ENCODE measurements at places on chromosomes 12 and 14.

- no peak for DNase-seq
Measured at GRCh38 chr14:91585856-91586255, 75.7 kb upstream of the PPP4R3A start.

- DNase-seq = no peak
Measured at GRCh38 chr12:23621900-23622299, 327.6 kb downstream of the SOX5 start.

GRCh38 chr14:55767286-55767685 is 187.3 kb downstream of the KTN1 start:
- no peak for DNase-seq

DNA sequence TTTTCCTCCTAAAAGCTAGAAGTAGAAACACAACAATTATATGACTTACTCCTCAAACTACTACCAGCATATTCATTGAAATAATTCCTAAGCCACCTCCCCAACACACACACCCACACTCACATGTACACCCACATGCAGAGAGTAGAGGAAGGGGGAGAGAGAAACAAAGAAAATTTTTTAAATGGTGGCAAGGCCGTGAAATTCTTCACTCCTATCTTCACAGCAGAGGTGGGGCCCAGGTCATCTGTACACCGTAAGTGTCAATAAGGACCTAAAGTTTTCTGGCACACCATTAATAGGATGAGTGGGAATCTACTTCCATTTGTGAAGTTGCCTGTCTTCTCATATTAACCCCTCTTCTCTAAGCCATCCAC is 73.9 kb upstream of the EGLN3 start:
- DNase-seq = no peak

GRCh38 chr12:28884904-28885679 is 264.0 kb upstream of the FAR2 start:
- no peak for DNase-seq

DNA sequence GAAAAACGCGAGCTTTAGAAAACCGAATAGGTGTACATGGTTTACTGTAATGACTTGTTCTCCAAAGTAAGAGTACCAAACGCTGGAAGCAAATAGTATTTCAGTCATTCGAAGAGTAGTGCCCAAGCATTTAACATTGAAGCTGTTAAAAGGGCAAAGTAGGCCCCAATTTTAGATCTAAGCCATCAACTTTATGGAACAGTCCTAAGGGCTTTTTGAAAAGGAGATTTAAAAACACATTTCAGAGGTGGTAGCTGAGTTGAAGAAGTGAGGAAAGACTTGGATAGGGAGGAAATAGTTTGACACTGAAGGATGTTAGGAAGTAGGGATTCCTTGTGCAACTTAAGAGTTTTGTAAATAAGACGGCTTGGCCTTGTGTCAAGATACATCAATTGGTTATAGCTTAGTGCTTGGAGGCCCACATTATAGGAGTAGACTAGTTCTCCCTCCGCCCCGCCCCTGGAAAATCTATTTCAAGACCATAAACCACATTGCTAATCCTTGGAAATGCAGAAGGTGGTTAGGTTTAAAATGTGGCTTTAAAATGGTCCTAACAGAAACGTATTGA is 783 bp upstream of the TUBA1B start:
- no peak for DNase-seq

- DNase-seq = no peak
Measured at GRCh38 chr14:23181946-23182345, 1.5 kb downstream of the SLC7A8 start.

GRCh38 chr12:64672925-64673409 is 62.7 kb downstream of the RASSF3 start:
- DNase-seq = peak; percentile 42

DNA sequence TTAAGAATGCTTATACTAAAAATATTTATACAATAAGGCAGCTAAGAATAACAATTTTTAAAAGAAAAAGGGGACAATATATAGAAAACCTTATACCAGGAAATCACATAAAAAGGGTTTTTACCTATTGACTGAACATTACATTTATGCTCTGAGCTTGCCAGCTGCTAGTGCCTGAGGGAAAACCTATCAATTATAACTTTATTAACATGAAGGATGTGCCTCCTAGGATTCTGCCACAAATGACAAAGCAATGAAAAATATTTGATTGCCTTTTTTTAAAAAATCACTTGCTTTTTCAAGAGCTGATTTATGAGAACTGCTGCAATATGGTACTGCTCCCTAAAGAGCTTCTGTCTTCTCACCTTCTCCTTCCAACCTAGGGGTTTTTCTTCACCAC is 185.7 kb downstream of the RIMBP2 start:
- no peak for DNase-seq

GRCh38 chr12:53981634-53982565 is 3.0 kb upstream of the HOXC10 start:
- peak; percentile 47 for DNase-seq

GRCh38 chr14:70808416-70809224 is 693 bp downstream of the MAP3K9 start:
- DNase-seq = peak; percentile 38

DNA sequence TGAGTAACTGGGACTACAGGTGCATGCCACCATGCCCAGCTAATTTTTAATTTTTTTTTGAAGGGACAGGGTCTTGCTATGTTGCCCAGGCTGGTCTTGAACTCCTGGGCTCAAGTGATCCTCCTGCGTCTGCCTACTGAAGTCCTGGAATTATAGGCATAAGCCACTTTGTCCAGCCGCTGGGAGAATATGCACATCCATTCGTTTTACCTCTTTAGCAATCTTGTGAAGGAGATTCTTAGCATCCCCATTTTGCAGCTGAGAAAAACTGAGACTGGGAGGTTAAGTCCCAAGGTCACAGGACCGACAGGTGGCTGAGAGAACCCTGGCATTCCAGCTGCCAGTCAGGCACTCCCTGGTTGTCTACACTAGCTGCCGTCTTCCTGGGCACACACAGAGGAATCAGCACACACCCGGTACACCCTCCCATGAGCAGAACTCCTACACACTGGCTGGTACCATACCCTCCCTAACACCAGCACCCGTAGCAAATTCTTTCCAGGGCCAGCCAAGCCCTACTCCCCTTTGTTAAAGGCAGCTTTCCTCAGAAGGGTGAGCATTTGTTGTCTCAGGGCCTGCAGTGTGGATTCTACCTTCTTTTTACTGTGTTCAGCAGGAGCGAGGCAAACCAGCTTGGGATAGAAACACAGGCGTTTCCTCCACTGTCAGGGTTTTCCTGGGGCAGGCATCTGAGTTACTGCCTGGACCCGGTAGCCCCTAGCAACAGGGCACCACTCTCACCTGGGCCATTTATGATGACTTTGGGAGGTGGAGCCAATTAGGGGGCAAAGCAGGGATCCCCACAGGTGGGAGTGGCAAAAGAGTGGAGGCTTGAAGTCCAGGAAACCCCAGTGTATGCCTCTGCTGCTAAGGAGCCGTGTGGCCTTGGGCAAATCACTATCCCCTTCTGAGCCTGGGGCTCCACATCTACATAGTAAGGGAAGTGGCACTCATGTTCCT is 70.2 kb downstream of the IRF2BPL start:
- no peak for DNase-seq

DNA sequence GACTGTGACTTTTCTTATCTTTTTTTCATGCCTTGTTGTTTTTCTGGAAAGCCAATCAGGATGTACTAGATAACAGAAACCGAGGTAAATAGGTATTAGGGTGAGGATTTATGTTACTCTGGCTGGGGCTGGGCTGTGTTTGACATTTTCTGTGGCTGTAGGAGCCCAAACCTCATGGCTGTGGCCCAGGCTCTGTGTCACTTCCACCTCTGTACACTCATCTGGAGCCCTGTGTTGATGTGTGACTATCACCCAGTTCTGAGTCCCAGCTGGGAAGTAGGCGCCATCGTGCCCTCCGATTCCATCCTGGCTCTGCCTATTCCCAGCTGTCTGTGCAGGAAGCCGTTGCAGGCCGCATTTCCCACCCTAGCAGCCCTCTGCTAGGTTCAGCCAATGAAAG is 1.6 kb upstream of the HHIPL1 start:
- DNase-seq = no peak

DNA sequence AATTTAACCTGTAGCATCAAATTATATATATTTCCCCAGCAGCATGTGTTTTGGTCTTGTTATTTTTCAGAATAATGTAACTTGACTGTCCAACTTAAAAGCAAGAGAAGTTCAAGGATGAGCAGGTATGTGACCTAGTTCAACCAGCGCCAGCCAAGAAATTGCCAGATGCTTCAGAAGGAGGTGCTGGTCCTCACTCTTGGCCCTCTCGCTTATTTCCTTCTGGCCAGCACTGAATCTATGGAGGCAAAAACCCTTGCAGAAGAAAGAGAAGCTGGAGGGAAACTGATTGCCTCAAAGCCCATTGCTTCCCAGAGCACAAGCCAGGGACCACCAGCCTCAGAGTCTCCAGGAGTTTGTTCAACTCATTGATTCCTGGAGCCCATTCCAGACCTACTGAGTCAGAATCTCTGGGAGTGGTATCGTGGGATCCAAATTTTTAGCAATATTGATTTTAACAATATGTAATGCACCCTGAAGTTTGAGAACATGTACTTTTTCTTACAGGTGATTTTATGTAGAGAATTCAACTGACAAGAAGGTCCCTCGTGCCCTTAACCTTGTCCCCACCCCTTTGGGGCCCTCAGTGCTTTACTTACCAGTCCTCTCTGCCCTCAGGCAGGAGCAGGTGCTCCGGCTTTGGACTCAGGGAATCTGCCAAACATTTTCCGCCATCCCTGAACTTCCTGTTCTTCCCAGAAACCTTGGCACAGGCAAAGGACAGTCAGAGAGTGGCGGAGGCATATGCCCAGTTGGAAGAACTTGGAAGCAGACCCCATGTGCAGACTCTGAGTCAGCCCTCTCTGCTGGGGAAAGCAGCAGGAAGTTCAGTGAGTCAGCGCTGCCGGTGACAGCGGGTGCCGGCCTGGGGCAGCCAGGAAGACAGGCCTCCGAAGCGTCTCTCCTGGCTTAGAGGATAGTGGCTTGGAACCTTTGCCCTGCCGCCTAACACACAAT is 10.4 kb downstream of the BEST3 start:
- peak; percentile 75 for DNase-seq

DNA sequence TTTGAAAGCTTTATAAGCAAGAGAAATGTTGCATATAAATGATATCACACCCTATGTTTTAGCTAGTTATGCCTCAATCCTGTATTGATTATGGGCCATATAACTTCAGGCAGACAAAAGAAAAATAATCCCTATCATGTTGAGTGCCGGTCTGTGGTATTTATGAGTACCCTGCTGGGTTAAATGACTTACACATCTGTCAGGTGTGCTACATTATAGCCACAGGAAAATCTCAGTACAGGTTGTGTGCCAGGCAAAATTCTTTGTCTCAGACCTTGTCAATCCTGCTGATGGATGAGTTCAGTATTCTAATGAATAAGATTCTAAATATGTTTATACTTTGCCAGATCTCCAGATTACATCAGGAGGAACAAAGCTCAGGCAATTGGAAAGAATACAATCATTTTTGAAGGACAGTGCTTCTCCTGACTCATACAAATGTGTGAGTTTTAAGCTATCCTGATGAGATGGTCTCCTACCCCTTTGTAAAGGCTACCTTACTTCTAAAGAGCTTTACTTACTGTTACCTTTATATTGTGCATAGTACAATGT is 109.8 kb upstream of the FOXG1 start:
- no peak for DNase-seq

DNA sequence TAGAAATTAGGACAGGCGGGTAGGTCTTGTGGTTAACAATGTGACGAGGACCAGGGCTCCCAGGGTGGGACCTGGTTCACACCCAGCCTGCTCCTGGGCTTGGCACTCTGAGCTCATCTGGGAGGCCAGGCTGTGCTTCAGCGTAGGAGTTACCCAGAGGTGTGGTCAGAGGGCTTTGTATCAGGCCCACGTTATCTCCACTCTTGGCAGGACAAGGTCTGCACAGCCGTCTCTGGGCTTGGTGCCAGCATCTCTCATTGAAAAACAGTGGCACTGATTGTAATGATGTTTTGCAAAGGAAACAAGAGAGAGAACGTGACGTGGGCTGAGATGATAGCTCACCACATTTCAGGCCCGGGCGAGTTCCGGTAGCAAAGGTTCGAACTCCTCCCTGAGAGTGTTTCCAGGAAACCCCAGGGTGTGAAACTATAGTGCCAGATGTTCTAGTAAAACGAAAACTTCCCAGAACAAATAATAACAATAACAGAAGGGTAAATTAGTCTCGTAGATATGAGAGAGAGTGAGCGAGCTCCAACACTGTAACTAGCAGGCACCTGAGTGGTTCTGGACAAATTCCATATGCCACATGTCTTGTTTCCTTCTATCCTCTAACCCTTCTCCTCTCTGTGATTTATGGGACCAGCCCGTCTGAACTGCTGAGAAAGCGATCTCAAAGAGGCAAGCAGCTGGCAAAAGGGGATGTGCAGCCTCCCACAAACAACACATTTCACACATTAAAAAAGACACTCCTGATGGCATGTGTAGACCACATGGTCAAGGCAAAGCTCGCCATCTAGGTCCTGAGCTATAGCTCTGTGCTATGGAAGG is 227.3 kb downstream of the KTN1 start:
- peak; percentile 2 for DNase-seq

GRCh38 chr12:59158066-59158465 is 237.8 kb upstream of the LRIG3 start:
- DNase-seq = no peak

GRCh38 chr12:33383503-33383902 is 56.1 kb downstream of the SYT10 start:
- no peak for DNase-seq

DNA sequence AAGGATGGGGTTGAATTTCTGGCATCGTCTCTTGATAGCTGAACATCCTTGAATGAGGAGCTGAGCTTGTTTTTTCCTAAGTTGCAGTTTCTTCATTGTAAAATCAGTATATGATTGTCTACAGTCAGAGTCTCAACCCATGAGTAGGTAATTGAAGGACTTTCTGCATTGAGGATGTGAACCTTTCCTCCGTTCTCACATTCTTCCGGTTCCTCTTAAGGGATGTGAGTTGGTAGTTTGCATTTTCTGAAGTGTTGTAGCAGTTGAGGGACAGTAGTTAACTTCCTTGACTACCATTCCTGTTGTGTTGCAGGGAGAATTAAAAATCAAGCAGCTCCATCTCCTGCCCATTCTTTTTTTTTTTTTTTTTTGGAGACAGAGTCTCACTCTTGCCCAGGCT is 19.1 kb downstream of the TPCN1 start:
- no peak for DNase-seq

- DNase-seq = no peak
Measured at GRCh38 chr12:25698772-25699171, 145.7 kb upstream of the LMNTD1 start.

- peak; percentile 59 for DNase-seq
Measured at GRCh38 chr14:90556012-90556477, 159.2 kb downstream of the CALM1 start.

GRCh38 chr12:119036878-119037825 is 55.8 kb downstream of the SRRM4 start:
- no peak for DNase-seq

DNA sequence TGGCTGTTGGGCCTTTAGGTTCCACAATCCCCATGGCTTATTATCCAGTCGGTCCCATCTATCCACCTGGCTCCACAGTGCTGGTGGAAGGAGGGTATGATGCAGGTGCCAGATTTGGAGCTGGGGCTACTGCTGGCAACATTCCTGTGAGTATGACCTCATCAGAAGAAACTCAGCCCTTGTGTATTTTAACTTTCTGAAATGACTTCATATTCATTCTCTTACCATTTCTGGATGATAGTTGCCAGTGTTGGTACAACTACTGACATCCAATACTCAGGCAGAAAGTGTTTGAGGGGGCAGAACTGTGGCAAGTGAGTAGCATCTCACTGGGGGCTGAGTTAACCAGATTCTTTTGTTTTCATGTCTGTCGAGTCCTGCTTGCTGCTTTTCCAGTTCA is 2.3 kb downstream of the DAZAP2 start:
- no peak for DNase-seq

- no peak for DNase-seq
Measured at GRCh38 chr12:10293570-10294227, 14.0 kb upstream of the KLRD1 start.

Measured in upper lobe of left lung (tissue), 6 donors.